ENCODE measurements at places on chromosomes 1 and 21.

DNA sequence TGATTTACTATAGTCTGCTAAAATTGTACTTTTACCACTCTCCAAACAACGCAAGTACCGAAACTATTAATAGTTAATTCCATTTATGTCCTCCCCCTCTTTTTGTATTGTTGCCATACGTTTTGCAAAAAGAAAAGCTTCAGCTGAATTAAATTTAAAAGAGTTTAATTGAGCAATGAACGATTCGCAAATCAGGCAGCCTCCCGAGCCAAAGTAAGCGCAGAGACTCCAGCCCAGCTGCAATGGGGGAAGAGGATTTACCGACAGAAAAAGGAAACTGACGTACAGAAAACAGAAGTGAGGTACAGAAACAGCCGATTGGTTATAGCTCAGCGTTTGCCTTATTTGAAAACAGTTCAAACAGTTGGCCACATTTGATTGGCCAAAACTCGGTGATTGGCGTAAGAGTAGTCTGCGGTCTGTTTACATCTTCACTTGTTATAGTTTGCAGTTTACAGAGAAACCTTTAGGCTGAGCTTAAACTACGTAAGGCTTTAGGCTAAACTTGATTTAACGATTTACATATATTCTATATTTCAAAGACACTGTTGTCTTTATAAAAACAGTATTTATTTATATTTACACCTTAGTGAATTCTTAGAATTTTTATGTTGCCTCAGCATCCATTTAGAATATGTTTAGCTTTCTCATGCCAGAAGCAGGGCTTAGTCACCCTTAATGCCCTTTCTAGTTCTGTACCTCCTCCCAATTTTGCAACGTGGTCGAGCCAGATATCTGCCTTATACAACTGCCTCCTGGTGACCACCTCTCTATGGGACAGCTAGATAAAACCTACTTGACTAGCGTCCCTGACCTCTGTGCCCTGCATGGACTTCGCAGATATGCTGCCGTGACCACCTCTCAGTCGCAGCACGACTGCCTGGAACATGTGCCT lies 23.8 kb downstream of the CR1 start:
- DNase-seq: no peak

GRCh38 chr1:78040484-78041089 lies 5.2 kb upstream of the GIPC2 start:
- no peak for DNase-seq

- no peak for DNase-seq
Measured at GRCh38 chr1:157509546-157510232, 42.6 kb downstream of the FCRL5 start.

GRCh38 chr1:37259019-37259418 lies 215.4 kb upstream of the ZC3H12A start:
- no peak for DNase-seq

DNA sequence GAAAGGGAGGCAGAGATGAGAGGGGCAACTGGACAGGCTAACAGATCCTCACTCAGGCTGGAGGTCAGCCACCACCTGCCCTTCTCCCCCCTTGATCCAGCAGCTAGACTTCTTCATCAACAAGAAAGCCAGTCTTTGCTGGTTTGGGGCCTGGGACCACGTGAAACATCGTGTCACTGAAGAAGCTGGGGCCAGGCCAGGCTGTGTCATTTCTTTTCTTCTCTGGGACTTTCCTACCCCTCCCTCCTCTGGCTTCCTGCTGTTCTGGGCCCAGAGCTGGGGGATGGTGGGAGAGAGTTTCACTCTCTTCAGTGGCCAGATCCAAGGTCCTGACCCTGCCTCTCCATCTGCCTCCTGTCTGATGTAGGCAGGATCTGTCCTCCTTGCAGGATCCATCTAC lies 18.1 kb upstream of the SLC26A9 start:
- no peak for DNase-seq

DNA sequence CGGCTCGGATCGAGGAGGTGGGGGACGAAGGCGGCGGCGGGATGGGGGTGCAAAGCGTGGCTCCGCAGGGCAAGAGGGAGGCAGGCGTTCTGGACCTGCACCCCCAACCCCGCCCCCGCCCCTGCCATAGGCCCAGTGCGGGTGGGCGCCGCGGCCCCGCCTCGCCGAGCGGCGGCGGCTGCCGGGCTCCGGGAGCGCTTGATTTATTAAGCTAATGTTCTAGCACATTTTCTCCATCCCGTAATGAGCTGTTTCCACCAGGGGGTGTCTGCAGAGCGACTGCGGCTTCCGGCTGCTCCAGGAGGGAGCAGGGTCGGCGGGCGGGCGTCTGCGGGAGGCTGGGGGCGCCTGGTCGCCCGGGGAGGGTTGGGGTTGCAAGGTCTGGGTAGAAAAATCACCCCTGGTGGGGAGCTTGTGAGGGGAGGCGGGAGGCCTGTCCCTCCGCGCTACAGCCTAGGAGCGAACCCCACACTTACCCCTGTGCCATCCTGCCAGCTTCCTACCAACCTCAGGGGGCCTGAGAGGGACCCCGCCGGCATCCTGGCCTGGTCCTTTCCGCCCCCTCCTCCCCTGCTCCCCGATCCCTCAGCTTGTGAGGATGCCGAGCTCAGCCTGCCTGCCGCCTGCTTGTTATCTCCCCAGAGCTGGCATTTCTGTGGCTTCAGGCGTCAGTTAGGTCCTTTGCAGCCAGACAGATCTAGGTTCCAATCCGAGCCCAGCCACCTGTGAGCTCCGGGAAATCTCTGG lies 48.5 kb upstream of the ACOT11 start:
- peak; percentile 63 for DNase-seq
